ENCODE measurements at places on chromosomes 12 and 14. TPM values are rescaled to one million over a fixed set of nuclear protein-coding genes. Genes with fewer than 3 reads are reported as not detected.

Gene CMA1
- 0.81 TPM for polyA plus RNA-seq

Gene SCNN1A
- 3.5 TPM for polyA plus RNA-seq

DNA sequence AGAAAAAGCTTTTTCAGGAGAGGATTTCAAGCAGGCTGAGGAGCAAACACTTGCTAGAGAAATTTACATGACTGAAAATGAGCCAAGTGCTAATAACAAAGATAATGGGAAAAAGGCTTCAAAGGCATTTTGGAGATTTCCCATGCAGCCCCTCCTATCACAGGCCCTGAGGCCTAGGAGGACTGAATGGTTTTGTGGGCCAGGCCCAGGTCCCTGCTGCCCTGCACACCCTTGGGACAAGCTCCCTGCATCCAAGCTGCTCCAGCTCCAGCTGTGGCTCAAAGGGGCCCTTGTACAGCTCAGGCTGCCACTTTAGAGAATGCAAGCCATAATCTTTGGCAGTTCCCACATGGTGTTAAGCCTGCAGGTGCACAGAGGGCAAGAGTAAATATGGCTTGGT is 154.0 kb upstream of the LMNTD1 start:
- no peaks in the 10 kb centered on the region for H3K36me3 ChIP-seq
- no peak for DNase-seq
- no peak overlapping the region for H3K27ac ChIP-seq
- H3K4me3 ChIP-seq = no peak overlapping the region

GRCh38 chr12:41014643-41015020 is 173.5 kb upstream of the PDZRN4 start:
- H3K27me3 ChIP-seq = no peaks in the 10 kb centered on the region
- no peaks in the 10 kb centered on the region for H3K36me3 ChIP-seq
- no peak overlapping the region for H3K4me3 ChIP-seq

- no peak for DNase-seq
- no peak overlapping the region for H3K27ac ChIP-seq
- no peaks in the 10 kb centered on the region for H3K4me1 ChIP-seq
- no peaks in the 10 kb centered on the region for H3K27me3 ChIP-seq
- H3K4me3 ChIP-seq = no peak overlapping the region
- peaks cover 1% of the 10 kb centered on the region for H3K36me3 ChIP-seq
These were observed 55.4 kb downstream of the SCAF11 start for GRCh38 chr12:45934956-45935355.

DNA sequence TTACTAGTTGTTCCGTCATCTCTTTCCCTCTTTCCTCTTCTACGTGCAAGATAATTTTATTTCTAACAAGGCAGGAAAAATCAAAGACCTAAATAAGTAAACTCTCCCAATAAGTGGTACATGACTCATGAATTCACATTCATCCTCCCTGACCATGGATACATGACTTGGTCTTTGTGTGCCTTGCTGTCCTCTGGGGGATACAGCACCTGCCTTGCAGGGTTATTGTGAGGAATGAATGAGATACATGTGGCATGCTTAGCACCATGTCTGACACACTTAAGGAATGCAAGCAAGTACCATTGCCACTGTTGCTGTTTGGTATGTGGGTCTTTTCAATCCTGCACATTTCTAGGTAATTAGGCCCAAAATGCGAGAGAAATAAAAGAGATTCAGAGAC is 208.4 kb downstream of the DPF3 start:
- no peak for DNase-seq
- H3K4me1 ChIP-seq = no peaks in the 10 kb centered on the region
- H3K36me3 ChIP-seq = no peaks in the 10 kb centered on the region
- no peak overlapping the region for H3K4me3 ChIP-seq
- H3K27ac ChIP-seq = no peak overlapping the region

GRCh38 chr14:34063042-34063441 is 112.2 kb upstream of the EGLN3 start:
- H3K27me3 ChIP-seq = no peaks in the 10 kb centered on the region
- H3K4me3 ChIP-seq = no peak overlapping the region

Data from liver (tissue), 10 donors.